ENCODE measurements at places on chromosomes 5 and 9.
A peak's percentile ranks its signal among the peaks of the same experiment; 100 is the strongest.

DNA sequence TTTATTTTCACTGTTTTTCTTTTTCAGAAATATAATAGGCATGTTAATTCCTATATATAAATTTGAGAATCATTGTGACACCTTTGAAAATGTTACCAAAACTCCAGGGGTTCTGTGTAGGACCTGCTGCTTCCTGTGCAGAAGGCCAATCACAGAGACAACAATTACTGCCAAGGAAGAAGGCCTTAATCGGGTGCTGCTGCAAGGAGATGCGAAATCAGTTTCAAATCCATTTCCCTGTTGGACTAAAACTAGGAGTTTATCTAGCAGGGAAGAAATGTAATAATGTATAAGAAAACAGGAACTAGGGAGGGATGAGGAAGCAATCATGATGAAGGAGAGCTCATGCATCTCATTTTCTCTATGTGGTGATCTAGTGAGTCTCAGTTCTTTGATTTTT lies 209.7 kb upstream of the NUDT12 start:
- no peak for DNase-seq

GRCh38 chr5:60248901-60249300 lies 355.4 kb upstream of the PDE4D start:
- peak; percentile 91 for DNase-seq

- DNase-seq: no peak
These were observed 84.4 kb downstream of the HTR4 start for GRCh38 chr5:148569948-148570347.

- peak; percentile 54 for DNase-seq
These were observed 70.2 kb upstream of the ALDH1A1 start for GRCh38 chr9:73023025-73023541.

DNA sequence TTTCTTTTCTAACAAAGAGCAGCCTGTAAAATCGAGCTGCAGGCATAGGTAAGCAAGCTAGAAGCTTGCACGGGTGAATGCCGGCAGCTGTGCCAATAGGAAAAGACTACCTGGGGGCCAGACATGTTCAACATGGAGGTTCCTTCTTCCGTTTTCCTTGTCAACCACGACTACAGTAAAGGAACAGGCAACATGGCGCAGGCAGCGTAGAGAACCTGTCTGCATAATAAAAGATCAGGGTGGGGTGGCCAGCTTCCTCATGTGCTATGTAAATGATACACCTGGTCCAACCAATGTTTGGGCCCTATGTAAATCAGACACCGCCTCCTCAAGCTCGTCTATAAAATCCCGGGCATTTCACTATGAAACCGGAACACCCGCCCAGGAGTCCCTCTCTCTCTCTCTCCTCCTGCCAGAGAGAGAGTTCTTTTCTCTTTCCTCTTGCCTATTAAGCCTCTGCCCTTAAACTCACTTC lies 103.8 kb upstream of the LIFR start:
- DNase-seq: no peak

DNA sequence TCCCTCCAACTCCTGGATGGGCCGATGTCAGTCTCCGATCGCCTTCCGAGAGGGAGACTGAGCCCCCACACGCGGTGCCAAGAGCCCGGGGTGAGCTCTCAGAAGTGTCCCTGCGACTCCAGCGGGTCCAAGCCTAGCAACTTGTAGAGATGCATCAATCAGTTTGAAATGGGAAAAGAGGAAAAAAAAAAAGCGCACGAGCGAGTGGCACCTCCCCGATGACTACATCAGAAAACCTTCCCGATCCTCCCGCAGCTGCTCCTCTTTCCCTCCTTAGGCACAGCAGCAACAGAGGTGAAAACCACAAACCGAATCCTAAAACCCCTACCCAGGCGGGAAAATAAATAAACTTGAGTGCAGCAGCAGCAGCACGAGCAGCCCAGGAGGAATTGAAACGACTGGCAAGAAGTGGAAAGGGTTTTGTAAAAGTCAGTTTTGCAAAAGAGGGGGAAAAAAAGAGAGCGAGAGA lies 1.0 kb upstream of the EFNA5 start:
- DNase-seq: no peak

GRCh38 chr5:45038366-45038987 lies 229.7 kb downstream of the MRPS30 start:
- DNase-seq: peak; percentile 27

DNA sequence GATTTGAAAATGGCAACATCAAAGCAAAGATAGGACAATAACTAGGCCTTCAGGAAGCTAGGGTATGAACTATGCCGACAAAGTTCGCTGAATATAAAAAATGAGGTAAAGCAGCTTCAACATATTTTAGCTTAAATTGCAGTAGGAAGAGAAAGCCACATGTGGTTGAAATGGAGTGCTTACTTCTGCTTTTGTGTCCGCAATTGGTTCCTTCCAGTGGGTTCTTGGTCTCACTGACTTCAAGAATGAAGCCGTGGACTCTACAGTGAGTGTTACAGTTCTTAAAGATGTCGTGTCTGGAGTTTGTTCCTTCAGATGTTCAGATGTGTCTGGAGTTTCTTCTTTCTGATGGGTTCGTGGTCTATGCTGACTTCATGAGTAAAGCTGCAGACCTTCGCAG lies 95.2 kb downstream of the APTX start:
- peak; percentile 68 for DNase-seq

DNA sequence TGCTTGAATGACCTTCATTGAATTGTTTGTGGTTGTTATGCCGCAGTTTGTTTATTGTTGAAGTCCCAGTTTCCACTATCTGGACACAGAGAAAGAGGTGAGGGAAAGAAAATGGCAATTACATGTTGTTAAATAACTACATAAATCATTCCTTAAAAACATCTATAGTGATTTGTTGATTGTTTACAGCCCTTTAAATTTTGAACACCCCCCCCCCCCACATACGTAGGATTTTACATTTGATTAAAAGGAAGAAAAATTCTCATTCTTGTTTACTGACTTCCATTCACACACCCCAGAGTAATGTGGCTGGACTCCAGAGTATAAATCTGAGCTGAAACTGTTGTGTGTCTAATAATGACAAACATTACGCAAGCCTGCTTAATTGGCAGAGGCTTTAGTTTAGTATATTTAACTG lies 87.1 kb upstream of the FAM174A start:
- no peak for DNase-seq

GRCh38 chr5:74626386-74627222 lies 13.9 kb downstream of the ENC1 start:
- DNase-seq: no peak

DNA sequence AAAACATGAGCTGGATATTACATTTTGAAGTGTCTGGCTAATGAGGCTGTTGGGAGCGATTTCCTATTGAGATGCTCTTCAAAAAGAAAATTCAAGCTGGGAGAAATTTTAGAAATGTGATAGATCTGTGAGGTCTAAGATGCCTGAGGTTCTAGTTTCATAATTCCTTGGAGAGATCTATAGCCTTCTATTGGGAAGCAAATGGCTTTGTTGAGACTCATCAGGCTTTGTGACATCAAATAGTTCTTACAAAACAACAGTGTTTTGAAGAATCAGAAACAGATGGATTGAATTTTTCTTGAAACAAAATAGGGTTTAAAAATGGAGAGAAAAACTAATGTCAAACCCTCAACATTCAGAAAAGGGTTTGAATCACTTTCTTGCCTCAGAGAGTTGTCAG lies 292.9 kb downstream of the NNT start:
- DNase-seq: no peak

Data from inflammatory macrophage (primary cell).